GM12878 (cell line): ENCODE measurements at places on chromosomes 16 and 17. TPM values are rescaled to one million over a fixed set of nuclear protein-coding genes. Genes with fewer than 3 reads are reported as not detected.

The SLFN12L gene
- total RNA-seq: 10.4 and 11.9 TPM in 2 replicates

The ZG16 gene
- total RNA-seq: not detected in 2 replicates

The POLR3K gene
- total RNA-seq: 56.0 and 58.3 TPM in 2 replicates

The MYO15B gene
- 12.3 and 15.4 TPM in 2 replicates for total RNA-seq

The GAA gene
- total RNA-seq: 10.5 and 11.2 TPM in 2 replicates

The TBX6 gene
- total RNA-seq: 0.54 and 1.0 TPM in 2 replicates

The TMEM100 gene
- total RNA-seq: not detected in 2 replicates
